NCI-H446 treated with DMSO at 0.1 percent for 48 hours (cell line): ENCODE measurements at places on chromosomes 7 and 10.

DNA sequence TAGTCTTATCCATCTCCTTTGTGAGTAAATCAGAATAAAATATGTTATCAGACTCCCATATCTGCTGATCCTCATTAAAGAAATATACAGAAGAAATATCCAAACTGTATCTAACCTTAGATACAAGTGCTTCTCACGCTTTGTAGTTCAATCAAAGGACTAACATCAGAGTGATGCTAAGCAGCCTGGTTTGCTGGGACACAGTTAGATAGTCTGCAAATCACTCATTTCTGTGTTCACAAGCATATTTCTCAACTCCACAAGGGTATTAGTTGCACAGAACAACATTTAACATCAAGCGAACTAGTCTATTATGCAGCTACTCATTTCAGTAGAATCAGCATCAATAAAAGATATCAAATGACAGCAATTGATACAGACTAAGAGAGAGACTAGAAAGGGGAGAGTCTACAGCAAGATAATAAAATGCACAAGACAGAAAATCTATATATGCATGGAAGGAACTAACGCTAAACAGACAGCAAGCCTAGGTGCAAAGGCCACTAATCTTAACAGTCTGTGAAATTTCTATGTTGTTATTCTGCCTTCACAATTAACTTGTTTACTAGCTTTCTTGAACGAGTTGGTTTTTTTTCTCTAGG, 30.0 kb downstream of the DNAJC12 start:
- no peak for DNase-seq

DNA sequence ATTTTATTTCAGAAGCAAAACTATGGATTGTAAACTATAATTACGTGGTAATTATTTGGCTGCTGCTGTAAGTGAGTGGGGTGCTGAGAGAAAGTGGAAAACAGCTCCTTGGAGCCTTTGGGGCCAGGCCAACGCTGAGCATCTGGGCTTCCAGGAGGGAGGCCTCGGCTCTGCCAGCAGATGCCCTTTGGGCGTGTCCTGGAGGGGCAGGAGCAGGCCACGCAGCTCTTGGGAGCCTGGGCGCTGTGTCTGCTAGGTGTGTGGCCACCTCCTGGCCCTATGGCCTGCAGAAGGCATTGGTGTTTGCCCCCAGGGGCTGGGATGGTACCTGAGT, 423.3 kb downstream of the GLRX3 start:
- DNase-seq = no peak

- no peak for DNase-seq
Observed at GRCh38 chr10:128861018-128861901, 605.8 kb upstream of the MGMT start.

DNA sequence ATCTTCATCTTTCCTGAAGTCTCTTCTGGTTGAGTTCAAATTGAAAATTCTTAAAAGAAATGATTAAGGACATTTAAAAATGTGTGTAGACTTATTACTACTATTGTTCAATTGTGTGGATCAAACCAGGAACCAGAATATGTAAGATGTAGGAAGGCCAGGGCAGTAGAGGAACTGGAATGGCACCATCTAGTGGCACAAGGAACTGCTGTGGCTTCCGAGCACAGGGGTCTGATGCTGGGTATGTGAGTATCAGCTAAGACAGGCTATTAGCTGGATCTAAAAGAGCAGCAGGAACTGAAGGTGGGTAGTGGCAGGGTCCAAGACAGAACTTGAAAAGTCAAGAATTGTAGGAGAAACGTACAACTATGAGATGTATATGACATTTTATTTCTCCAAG, 247.3 kb downstream of the SEMA3A start:
- no peak for DNase-seq

DNA sequence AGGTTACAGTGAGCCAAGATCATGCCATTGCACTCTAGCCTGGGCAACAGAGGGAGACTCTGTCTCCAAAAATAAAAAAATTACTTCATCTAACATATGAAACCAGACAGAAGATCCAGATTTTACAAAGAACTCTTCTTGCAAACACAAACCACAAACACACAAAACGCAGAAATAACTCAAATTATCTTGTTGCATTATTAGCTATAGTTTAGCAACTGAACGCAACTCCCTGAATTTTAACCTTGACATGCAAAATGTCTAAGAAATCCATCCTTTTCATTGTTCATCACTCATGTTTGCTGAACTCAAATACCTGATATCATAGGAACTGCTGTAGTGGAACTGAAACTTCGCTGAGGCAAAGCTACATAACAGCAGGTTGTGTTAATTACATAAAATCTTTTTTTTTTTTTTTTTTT, 64.1 kb downstream of the MICU1 start:
- no peak for DNase-seq

DNA sequence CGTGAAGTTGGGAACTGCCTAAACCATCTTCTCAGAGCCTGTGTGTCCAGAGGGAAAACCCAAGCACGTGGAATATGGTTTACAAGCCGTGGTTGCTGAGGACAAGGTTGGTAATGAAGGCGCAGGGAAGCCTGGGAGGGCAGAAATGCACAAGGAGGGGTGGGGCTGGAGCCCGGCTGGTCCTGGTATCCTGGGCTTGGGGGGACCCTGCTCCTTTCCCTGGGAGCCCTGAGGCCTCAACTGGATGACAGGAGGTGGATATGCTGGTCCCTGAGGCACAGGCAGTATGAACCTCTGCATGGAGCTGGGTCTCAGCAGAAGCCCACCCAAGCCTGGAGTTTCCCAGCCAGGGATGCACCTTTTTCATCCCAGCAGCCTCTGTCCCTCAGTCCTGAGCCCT, 80.3 kb upstream of the RET start:
- DNase-seq = no peak

DNA sequence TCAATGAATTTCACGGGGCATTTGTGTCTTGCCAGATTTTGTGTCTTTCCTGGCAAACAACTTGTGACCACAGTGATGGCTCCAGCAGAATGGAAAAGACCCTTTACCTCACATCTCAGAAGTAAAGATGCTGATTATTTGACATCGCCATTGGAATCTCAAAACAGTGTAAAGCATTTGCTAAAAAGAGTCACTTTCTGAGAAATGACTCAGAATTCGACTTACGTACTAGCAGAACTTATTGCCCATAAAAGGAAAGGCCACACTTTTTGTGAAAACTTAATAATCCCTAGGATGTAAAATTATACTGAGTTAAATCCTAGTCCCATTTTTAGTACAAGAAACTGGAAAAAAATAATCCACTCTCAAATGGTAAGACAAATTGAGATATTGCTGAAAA, 35.9 kb upstream of the PRKCQ start:
- DNase-seq = no peak

DNA sequence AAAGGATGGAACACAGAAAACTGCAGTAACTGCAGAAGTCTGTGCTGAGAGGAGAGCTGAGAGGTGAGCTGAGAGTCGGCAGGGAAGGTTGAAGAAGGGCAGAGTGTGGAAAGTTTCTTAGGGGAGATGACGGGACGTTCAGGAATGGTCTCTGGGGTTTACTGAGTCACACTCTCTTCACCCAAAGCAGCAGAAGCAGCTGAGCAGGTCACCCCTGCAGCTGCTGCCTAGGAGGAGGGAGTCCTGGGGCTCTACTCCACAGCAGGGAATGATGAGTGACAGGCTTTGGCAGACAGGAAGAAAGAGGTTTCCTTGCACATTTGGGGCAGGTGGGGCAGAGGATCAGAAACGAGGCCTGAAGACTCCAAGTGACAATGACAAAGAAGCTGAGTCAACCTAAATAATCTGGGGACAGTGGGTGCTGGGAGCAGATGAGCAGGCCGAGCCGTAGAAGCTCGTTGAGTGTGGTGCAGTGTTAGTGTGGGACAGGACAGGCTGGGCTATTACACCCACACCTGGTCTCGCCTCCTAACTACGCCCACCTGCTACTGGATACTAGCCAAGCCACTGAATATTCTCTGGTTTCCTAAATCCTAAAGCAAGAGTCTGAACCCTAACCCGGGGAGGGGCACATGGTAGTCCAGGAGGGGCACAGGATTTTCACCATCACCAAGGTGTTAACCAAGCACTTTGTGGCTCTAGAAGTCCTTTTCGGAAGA, 24.9 kb downstream of the BEND7 start:
- no peak for DNase-seq

DNA sequence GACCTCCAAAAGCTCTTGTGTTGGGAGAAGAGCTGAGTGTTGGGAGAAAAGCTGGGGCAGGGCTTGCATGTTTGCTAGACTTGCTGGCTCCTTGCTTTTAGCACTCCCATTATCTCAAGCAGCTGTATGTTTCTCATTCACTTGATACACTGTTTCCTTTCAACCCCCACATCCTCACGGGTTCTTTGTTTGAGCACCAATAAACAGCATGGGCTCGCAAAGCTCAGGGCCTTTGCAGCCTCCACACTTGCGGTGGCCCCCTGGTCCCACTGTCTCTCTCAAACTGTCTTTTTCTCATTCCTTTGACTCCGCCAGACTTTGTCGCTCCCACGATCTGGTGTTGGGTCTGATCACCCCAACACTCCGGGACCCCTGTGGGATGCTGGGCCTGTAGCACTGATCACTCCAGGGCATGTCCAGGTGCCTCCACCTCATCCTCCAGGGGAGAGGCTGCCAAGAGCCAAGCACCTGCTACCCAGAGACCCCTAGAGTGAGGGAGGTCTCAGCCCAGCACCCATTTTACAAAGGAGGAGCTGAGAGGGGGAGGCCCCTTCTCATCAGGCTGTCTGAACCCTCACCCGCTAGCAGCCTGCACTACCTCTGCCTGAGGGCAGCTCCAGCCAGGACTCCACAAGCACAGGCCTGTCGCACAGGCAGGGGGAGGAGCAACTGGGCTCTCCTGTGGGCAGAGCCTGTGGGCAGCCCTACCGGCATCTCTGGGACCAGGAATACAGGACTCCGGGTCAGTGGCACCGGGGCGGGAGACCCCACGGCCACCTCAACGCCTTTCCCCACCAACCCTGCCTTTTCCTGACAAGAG, 49.1 kb upstream of the MSMB start:
- DNase-seq = no peak

GRCh38 chr10:51804866-51805265, 105.5 kb upstream of the CSTF2T start:
- no peak for DNase-seq

GRCh38 chr10:2839081-2839725, 228.1 kb upstream of the PFKP start:
- no peak for DNase-seq

DNA sequence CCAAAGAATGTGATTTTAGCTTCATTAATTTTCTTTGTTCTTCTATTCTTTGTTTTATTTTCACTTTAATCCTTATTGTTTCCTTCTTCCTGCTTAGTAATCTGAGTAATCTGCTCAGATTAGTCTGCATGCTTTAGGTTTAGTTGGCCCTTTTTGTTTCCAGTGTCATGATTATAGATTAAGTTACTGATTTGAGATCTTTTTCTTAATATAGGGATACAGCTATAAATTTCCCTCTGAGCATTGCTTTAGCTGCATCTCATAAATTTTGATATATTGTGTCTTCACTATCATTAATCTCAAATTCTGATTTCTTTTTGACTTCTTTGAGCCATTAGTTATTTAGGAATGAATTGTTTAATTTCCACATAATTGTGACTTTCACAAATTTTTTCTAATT, 6.2 kb downstream of the NET1 start:
- no peak for DNase-seq

GRCh38 chr10:110556969-110557601, 10.4 kb upstream of the SMC3 start:
- DNase-seq = no peak
